GDM1 (cell line): ENCODE measurements at places on chromosomes 5 and 9.

DNA sequence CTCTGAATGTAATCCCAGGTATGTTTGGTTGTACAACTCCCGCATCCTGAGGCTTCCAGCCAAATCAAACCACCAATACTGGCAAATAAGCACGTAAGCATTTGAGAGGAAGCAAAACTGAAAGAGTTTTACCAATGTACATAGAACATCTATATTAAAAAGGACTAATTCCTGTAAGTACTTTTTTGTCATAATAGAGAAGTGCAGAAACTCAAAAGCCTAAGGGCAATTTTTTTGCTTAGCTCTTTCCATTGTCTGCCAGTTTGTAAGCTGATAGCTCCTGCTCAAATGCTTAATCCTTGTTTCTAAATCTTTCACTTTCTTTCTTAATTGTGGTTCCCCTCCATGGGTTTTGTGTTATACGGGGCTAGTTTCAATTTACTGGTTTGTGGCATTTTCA is 1151.8 kb downstream of the CDH12 start:
- no peak for DNase-seq

DNA sequence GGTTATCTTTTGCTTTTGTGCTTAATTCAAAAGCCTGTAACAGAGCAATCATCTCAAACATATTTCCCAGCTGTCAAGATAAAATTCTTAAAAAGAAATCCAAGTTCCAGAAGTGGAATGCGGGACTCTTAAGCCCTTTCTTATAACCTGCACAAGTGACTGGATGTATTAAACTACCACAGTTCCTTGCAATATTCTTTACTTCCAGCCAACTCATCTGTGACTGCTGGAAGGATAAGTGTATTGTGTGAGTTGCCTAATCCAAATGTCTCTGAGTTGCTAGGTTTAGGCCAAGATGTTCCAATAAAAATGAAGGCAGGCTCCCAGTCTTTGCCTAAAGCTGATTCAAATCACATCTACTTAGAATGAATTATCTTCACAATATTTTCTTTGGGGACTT is 159.2 kb upstream of the SLC24A2 start:
- DNase-seq, result no peak

DNA sequence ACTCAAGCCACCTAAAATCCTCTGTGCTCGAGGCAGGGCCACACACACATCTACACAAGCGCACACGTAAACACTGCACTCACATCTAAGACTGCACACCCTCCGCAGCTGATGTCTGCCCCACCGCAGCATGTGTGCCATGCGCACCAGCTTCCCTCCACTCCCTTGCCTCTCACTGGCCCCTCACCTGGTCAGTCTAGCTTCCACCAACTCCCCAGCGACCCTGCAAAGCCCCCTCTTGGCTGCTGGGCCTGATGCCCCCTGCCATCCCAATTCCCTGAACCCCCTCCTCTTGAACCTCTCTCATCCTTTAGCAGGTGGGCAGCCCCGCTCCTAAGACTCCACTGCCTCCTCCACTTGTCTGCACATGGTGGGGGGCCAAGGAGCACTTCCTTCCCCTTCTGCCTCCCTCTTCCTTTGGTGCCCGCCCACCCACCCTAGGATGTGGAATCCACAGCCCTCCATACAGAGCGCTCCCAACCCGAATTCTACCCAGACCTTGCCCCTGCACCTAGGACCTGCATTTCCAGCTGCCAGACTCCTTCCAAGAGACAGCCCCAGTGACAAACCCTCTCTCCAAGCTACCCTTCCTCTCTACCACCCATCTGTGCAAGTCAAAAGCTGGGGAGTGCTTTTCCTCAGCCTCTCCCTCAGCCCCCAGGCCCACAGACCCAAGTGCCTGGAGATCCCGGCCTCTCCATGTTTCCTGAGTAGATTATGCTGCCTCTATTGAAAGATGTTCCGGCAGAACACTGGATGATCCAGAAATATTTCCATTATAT is 23.9 kb downstream of the ADAMTS2 start:
- DNase-seq, result no peak

DNA sequence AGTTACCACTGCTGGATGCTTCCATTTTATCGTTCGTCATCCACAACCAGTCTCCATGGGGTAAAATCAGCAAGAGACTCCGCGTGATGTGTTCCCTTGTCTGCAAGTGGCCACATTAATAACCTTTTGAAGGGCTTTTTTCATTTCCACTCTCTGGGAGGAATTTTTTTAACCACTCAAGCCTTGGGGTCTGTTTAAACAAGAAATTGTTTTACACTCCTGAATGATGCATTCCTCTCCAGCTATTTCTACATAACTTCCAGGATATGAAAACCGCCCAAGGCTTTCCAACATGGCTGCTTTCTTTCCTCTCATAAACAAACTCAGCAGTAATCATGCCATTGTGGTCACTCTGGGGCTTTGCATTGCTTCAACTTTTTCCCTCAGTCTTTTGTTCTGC is 217.2 kb upstream of the DAPK1 start:
- no peak for DNase-seq

GRCh38 chr9:106834888-106835287 is 28.1 kb upstream of the ZNF462 start:
- no peak for DNase-seq

GRCh38 chr5:15384176-15384575 is 115.8 kb upstream of the FBXL7 start:
- DNase-seq, result no peak

DNA sequence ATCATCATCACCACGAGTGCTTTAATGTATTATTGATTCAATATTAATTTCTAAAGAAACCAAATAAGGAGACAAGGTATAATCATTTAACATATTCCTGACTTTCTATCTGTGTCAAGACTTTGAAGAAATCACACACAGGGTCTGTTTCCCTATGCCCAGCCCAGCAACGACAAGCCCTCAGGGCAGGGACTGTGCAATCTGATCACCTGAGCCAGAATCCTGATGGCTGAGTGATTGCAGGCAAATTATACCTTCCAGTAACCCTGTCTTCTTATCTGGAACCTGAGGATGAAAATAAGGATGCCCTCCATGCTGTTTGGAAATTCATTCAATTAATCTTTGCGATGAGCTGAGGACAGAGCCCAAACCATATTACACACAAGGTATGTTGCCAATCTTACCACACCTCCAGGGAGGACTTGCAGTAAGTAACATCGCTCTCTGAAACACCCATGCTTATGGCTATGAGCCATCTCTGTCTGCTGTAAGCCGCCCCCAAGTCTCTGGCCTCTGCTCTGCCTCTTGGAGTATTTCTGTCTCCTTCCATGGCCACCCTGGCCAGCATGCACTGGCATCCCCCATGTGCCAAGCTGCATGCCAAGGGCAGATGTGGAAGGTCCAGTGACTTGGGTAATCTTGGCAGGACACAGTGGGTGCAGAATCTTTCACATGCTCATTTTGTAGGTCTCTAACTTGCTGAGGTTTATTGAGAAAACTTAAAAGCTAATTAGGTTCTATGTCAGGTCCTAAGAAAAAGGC is 10.6 kb downstream of the TAS2R1 start:
- DNase-seq, result no peak

- DNase-seq, result no peak
Measured at GRCh38 chr9:101307051-101307450, 77.8 kb downstream of the BAAT start.

GRCh38 chr9:108386859-108387384 is 468.9 kb downstream of the ACTL7B start:
- DNase-seq, result no peak
